Right cardiac atrium (tissue), 5 donors: ENCODE measurements at places on chromosomes 4 and X.
A peak's percentile ranks its signal among the peaks of the same experiment; 100 is the strongest.

GRCh38 chr4:111798840-111799239, 346.4 kb upstream of the FAM241A start:
- DNase-seq = no peak

DNA sequence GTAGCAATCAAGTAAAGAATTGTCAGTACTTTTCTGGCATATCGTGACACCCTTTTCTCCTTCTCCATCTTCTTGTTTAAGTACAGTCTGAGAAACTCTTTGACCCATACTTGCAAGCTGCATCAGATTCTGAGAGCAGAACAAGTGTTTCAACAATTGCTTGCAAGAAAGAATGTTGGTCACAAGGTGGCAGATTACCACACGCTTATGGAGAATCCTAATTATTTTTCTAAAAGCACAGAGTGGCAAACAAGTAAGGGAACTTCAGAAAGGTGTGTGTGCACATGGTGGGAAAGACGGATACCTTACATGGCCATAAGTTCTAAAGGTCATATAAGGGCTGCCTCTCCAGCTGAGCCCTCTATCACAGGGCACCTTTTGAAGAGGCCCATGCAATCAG, 136.4 kb upstream of the FGF13 start:
- no peak for DNase-seq

DNA sequence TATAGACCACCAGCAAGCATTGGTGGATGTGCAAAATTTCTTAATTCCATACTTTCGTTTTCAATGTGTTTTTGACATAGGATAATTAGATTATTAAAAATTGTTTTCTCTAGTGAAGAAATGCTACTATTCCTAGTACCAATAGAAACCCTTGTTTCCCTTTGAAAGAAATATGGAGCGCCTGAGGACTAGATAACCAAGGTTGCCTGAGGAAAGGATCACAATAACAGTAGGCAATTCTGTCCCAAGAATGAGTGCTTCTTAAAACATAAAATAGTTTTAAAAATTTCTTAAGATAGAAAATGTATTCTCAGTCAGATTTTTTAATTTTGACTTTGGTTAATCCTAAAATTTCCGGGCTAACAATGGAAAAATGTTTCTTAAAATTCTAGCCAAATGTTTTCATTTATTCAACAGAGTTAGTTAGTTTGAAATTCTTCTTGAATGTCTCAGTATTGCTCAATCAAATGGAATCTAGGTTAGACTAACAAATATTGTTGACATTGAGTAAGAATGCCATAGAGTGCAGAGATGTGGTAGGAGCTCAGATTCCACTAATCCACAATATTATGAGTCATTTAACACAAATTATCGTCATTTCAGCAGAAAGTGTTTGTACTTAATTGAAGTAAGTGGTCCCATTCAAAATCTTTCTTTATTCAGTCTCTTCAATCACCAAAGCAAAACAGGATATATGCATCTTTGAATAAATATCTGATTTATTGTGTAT, 666.0 kb downstream of the GRID2 start:
- DNase-seq = no peak

DNA sequence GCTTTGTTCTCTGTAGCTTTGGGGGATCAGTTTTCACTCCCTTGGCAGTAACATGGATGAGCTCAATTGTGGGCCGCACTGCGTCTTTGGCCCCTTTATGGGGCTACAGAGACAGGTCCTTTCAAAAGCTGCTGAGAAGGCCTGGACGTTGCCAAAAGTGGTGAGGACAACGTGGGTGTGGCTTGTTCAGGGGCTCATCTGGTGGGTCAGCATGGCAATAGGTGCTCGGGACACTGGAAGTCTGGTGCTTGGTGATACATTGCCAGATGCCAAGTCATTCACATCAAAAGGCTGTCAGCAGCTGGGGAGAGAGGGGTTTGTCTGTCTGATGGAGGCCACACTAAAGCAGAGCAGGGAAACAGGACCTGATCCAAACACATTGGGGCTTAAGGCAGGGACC, 149.8 kb upstream of the EOLA2 start:
- no peak for DNase-seq

GRCh38 chr4:122900314-122900713, 22.1 kb downstream of the NUDT6 start:
- no peak for DNase-seq

DNA sequence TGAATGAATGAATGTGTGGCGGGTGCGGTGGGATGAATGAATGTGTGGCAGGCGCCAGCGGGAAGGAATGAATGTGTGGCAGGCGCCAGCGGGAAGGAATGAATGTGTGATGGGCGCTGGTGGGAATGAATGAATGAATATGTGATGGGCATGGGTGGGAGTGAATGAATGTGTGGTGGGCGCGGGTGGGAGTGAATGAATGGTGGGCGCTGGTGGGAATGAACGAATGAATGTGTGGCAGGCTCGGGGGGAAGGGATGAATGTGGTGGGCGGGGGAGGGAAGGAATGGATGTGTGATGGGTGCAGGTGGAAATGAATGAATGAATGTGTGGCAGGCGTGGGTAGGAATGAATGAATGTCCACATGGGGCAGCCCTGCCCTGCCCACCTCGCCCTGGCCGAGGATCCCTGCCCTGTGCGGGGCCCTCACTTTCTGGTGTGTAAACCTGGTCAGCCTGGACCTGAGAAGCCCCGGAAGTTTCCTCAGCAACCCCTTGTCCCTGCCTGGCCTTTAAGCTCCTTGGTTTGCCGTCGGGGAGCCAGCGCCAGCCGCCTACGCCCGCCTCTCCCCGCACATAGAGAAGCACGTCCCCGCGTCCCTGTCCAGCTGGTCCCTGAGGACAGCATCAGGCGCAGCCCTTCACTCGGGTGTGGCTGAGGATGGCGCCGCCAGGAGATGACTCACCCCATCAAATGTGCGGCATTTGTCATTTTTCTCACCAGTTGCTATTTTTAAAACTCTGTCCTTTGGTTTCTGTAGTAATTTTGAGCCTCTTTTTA, 112.8 kb upstream of the LRPAP1 start:
- peak; percentile 51 for DNase-seq

DNA sequence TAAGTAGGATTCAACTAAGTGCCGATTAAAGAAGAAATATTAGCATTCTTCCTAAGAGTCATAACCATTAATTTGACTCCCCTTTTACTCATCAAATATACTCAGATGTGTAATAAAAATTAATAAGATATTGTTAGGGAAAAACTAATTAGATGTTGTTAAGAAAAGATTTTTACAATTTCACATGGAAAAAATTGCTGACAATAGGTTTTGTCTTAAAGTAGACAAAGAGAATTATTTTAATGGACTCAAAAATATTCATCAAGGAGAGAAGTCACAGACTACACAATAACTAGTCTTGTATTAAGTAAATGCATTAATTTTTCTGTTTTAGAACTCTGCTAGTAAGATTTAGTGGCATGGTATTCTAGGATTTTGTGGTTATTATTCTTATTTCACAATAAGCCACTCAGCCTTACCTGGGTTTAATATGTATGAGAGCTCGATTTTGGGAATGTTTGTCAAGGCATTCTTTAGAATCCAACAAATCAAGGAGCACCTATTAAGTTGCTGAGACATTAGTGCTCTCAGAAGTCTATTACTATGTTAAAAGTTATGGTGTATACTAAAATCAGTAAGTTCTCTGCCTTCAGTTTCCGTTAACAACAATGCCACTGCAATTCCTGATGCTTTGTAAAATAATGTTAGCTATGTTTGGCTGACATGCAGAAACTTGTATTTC, 110.2 kb upstream of the UGT8 start:
- no peak for DNase-seq

- DNase-seq = no peak
Measured at GRCh38 chr4:87053176-87053658, 118.4 kb downstream of the AFF1 start.

- no peak for DNase-seq
Measured at GRCh38 chr4:93751411-93751810, 77.1 kb upstream of the ATOH1 start.

DNA sequence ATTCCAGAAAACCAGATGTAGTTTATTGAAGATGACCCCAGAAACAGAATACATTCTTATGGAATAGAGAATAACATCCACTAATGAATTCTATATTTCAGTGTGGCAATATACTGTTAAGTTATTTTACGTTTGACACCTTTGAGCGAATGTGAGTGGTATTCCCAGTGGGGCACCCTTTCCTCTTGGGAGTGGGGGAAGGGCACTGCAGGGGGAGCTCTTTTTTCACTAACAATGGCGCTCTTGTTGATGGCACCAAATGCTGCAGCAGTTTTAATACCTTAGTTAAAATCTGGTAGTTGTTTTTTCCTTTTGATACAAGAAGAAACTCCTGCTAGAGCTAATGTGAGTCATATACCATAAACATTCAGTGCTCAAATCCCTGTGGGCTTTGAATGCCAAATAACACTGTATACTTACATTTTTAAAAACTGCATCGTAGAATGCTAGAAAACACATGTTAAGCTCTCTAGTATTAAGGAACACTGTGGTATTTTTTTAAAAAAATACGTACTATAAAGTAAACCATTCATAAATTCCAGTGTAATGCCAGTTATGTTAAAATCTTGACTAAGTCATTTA, 178.5 kb downstream of the DCHS2 start:
- DNase-seq = no peak

GRCh38 chr4:157978680-157979361, 194.0 kb downstream of the GASK1B start:
- peak; percentile 62 for DNase-seq
